ENCODE measurements at places on chromosomes 6 and 20.

DNA sequence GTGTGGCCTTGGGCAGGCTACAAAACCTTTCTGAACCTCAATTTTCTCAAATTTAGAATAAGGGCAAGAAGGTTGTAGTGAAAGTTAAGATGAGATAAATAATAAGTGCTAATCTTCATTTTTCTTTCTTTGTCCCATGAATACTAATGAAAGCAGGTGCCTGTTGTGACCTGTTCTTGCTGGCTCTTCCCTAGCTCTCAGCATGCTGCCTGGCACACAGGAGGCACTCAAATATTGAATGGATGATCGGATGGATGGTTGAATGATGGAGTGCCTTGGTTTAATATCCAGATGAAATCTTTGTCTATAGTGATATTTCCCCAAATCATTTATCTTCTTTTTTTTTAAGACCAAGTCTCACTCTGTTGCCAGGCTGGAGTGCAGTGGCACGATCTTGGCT, 15.0 kb downstream of the PBOV1 start:
- peak; percentile 66 for DNase-seq

GRCh38 chr6:21438986-21439352, 154.6 kb upstream of the SOX4 start:
- no peak for DNase-seq

GRCh38 chr20:62659488-62660239, 17.4 kb downstream of the SLCO4A1 start:
- no peak for DNase-seq

DNA sequence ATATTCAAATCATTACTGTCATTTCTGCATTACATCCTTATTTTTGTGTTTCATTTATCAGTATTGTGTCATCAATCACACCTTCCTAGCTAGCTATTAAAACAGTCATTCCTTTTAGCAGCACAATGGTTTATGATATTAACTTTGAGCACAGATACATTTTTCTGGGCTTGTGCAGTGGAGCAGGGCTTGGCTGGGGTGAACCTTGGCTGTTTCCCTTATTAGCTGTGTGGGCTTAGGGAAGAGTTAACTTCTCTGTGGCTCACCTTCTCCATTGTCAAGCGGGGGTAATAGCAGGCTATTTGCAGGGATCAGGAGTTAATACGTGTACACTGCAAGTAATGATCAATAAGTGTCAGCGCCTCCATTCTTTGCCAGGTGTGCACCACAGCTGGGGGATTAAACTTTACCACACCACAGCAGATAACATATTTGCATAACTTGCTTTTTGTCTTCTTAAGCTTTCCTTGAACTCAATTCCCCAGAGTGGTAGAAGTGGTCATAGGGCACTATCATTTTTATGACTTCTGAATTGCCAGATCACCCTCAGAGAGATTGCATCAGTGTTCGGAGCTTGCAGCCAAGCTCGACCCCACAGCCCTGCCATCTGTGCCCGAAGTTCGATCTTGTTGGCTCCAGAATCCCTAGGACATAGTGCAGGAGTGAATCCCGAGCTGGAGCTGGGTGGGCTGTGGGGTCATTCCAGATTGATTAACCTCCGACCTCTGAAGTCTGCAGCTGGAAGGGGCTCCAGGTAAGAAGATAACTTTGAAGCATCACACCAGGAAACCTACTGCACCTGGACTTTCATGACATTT, 1.5 kb upstream of the PYGB start:
- DNase-seq, result no peak

DNA sequence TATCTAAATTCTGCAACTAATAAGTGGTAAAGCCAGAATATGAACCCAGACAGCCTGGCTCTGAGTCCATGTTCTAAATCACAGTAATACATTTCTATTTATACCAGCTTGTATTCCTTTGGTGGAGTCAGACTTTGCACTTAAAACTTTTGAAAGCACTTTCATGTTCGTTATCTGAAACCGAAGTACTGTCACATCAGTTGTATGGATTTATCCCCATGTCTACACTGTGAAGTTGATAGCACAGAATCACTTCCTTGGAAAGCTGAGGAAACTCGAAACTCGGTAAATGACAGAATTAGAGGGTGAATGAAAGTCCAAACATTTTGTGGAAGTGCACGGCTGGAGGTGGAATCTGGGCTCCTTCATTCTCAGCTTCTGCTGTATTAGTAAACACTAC, 28.3 kb upstream of the CTAGE9 start:
- no peak for DNase-seq

GRCh38 chr6:112899541-112899940, 552.4 kb downstream of the RFPL4B start:
- no peak for DNase-seq

DNA sequence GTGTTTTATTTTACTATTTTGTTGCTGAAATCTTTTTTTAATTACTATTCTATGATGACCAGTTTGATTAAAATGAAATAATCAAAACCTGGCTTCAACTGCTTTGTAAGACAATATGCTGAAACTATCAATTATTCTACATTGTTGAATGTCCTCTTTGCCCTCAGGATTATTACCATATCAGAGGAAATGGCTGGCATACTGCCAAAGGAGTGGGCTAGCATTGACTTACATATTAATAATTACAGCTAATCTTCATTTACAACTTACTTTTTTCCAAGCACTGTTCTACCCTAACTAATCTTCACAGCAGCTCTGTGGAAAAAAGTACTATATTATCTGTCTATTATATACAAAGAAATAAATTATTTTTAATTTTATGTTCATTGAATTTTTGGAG, 560.5 kb downstream of the BCKDHB start:
- no peak for DNase-seq

- DNase-seq, result peak; percentile 70
Measured at GRCh38 chr20:35007413-35007812, 51.7 kb downstream of the MYH7B start.

DNA sequence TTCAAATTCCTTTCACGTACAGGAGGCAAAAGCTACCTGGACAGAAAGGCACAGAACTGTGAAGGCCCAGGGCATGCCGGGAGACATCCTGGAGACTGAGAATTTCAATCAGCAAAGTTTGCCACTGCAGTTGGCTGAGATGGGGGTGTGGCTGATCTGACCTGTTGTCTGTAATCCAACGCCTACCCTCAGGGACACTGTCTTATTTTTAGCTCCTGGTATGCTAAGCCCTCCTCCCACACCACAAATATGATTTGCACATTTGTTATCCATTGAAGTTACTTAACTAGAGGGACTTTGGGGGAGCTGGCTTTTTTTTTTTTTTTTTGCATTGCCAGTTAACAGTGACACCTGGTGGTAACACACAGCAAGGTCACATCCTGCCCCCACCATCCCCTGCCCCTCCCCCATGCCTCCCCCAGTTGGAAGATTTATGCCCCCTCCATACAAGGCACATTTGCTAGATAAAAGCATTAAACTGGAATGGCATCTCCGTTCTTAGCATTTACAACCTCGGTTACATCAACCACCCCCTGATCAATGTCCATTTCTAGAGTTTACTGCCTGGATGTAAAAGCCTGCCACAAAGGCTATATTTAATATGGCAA, 40.4 kb downstream of the TTI1 start:
- DNase-seq, result no peak

DNA sequence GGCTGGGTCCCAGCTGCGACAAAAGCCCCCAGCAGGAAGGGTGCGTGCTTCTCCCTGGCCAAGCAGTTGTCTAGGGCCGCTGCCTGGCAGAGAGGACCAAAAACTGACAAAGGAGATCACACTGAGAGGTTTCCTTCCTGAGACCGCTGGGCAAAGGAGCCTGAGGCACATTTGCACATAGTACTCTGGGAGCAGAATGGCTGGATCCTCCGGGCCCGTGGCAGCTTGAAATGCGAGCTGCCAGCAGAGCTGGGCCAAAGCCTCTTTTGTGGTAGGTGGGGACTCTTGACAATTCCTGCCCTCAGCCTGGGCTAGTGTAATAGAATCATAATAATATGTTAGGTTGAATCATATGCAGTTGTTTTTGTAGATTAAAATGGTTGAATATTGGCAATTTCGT, 33.1 kb upstream of the RNF8 start:
- peak; percentile 22 for DNase-seq

GRCh38 chr6:164183556-164184123, 769.1 kb downstream of the QKI start:
- DNase-seq, result no peak

DNA sequence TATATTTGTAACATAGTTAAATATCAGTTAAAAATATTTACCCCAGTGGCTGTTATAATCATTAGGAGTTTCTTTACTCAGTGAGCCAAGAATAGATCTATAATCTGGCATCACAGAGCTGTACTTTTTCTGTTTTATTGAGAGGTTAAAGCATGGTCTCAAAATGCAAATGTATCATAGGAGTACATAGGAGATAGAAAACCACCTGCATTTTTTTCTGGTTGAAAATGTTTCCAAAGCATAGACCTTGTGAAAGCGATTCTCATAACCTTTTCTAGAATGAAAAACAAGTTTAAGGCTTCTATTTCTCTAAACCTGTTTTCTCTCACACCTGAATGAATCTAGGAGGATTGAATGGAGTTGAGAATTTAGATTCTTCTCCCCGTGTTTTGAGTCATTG, 14.4 kb downstream of the KCNQ5 start:
- no peak for DNase-seq
